Effector memory CD4-positive, alpha-beta T cell (primary cell): ENCODE measurements at places on chromosomes 11 and 22.

- no peak for DNase-seq
Measured at GRCh38 chr22:42985531-42985905, 29.4 kb downstream of the PACSIN2 start.

- no peak for DNase-seq
Measured at GRCh38 chr11:962688-963087, 37.0 kb downstream of the AP2A2 start.

GRCh38 chr22:46432164-46433068, 96.9 kb downstream of the TRMU start:
- DNase-seq: peak; percentile 11

DNA sequence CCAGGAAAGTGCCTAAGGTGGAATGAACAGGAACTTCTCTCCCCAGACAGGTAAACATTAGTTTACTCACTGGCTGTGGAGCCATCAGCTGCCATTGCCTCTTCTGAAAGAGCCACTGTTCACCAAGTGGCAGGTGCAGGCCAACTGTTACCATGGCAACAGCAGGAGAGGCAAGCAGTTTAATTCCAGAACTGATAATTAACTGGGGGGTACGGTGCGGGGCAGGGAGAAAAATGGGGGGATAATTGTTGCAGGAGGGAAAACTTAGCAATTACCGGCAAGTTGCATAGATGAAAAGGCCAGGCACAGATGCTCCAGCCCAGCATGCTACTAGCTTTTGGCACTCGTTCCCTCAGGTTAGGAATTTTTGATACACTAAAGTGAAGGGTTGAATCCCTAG, 85.1 kb downstream of the TRIM44 start:
- no peak for DNase-seq

- DNase-seq: no peak
Measured at GRCh38 chr11:68206211-68206610, 6.9 kb downstream of the KMT5B start.

- DNase-seq: no peak
Measured at GRCh38 chr11:80084608-80085007, 643.8 kb upstream of the TENM4 start.
